ENCODE measurements at places on chromosomes 4 and X. TPM values are rescaled to one million over a fixed set of nuclear protein-coding genes. Genes with fewer than 3 reads are reported as not detected.

GC gene
- not detected for total RNA-seq

GSX2 gene
- not detected for total RNA-seq

UGT8 gene
- 18.5 TPM for total RNA-seq

LRRC66 gene
- 0.25 TPM for total RNA-seq

HAND2 gene
- not detected for total RNA-seq

DNA sequence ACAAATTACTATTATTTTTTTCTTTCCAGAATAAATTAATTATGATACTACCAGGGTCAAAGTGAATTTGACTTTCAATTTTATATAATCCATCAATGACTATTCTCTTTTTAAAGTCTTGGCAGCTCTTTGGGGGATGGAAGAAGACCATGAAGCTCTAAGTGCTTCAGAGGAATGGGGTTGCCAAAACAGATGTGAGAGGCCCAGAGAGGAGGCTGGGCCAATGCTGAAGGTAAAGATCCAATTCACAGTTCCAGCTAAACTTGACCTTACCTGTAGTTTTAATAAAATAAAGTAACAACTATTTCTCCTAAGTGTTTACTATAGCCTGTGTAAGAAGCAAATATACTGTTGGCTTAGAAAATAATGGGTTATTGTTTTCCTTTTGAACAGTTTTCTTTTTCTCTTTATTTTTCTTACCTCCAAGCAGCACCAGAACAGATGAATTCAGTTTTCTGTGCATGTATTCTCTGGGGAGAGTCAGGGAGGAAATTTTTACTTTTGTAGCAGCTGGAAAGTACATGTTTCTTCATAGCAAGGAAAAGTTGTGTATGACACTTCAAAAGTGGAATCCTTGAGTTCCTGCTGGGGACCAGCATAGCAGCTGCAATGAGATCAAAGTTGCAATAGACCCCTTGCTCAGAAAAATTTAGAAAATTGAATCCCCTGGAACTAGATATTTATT lies 104.9 kb downstream of the CEP44 start:
- no peak for DNase-seq

DNA sequence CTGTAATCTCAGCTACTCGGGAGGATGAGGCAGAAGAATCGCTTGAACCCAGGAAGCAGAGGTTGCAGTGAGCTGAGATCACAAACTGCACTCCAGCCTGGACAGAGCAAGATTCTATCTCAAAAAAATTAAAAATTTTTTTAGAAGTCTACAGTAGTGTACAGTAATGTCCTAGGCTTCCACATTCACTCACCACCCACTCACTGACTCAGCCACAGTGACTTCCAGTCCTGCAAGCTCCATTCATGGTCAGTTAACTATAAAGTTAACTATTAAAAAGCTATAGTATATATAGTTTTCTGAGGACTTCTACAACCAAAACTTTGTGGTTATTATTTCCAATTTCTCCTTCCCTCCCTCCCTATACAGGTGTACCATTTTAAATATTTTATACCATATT lies 34.7 kb upstream of the NEUROG2 start:
- DNase-seq = no peak

GRCh38 chr4:38692421-38692820 lies 28.4 kb downstream of the KLF3 start:
- DNase-seq = no peak

DNA sequence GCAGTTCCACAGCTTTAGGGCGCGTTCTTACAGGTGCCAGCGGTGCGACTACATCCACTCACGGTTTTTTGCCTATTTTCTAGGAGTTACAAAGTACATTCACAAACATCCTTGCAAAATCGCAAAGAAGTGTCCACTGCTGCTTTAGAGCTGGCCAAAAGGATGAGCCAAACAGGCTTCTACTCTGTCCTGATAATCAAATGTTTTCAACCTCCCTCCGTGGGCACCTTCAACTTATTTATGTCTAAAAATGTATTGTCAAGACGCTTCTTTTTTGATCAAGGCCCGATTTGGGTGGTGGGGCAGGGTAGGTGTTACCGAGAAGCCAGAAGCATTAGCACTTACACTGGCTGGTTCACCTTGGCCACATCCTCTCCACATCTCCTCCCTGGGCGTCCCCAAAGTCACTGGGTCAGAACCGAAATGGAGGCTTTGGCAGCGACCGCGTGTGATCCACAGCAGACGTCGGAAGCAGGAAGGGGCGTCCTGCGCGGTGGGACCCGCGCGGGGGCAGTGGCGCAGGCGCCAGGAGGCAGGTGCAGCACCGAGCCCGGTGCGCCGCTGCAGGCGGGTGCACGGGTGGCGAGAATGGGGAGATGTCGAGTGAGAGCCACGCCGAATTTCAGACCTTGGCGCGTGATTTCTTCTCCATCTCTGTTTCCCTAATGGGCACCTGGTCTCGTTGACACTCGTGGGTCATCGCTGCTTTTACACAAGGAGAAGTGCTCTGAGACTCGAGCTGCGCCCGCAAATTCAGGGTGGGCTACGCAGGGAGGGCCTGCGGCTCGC lies 16.9 kb downstream of the NKX3-2 start:
- no peak for DNase-seq

GRCh38 chrX:53435997-53436396 lies 1.8 kb upstream of the HSD17B10 start:
- DNase-seq = peak; percentile 82

GRCh38 chrX:15930585-15930984 lies 76.0 kb upstream of the AP1S2 start:
- DNase-seq = peak; percentile 62

GRCh38 chr4:128307123-128307571 lies 19.5 kb upstream of the PGRMC2 start:
- DNase-seq = no peak

DNA sequence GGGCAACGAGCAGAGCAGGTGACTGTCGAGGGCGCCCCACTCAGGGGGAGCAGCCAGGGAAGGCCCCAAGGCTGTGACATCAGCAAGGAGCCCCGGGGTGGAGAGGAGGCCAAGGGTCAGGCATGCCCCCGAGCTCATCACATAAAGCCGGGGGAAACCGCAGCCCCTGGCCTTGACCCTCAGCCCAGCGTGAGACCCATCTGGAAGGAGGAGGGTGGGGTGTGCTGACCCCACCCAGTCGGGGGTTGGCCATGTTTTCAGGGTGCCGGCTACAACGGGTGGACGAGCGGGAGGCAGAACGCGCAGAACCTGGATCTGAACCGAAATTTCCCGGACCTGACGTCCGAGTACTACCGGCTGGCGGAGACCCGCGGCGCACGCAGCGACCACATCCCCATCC lies 13.9 kb downstream of the CPZ start:
- DNase-seq = no peak

DNA sequence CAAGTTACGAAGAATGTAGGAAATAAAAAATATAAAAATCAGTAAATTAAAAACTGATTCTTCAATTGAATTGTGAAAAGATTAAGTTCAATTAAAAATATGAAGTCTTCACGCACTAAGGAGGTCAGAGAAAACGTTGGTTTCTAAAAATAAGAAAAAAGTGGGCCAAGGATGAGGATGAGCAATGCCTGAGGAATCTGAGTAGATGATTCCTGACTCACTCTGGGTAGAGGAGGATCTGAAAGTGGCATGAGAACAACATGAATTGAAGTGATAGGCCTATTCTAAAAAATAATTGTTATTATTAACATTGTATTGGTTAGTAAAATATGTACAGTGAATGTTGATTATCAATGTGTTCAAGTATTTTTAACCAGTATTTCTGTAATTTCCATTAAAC lies 444.2 kb downstream of the GRIA2 start:
- no peak for DNase-seq

GRCh38 chrX:96979766-96980165 lies 96.1 kb downstream of the RPA4 start:
- no peak for DNase-seq

DNA sequence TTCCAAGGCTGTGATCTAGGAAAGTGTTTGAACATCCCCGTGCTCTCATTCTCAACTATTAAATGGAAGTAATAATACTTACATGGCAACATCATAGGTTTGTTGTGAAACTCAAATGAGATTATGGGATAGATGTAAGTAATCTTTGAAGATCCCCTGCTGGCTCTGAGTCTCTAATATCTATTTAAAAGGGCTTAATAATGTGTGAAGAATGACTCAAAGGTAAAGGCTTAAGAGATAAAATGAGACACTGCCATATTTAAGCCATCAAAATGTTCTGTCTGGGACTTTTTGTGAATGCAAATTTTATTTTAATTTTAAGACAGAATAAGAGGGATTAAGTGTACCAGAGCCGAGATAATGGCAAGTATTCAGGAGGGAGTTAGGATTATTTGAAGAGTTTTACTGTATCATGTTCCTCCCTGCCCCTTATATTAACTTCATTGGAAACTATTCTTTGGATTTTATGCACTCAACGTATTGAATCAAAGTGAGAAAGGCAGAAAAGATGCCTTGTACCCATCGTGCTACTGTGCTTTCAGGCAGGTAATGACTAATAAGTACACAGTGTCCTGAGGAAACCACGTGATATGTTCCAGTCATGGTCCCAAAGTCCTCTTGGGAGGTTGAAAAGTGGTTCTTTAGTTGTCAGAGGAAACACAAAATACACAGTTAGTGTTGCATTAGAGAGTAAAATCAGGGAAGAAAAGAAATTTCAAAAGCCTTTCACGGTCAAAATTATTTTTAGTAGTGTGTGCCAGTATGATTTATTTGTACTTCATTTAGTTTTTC lies 192.4 kb downstream of the RBM46 start:
- no peak for DNase-seq

Data from OCI-LY7 (cell line).